ENCODE measurements at places on chromosomes 13 and 19. TPM values are rescaled to one million over a fixed set of nuclear protein-coding genes. Genes with fewer than 3 reads are reported as not detected.

Gene SHFL
- 93.2 TPM for total RNA-seq

Gene SMIM17
- total RNA-seq, result not detected

Gene NKG7
- 1.8 TPM for total RNA-seq

Gene DNAJB1
- total RNA-seq, result 754 TPM

DNA sequence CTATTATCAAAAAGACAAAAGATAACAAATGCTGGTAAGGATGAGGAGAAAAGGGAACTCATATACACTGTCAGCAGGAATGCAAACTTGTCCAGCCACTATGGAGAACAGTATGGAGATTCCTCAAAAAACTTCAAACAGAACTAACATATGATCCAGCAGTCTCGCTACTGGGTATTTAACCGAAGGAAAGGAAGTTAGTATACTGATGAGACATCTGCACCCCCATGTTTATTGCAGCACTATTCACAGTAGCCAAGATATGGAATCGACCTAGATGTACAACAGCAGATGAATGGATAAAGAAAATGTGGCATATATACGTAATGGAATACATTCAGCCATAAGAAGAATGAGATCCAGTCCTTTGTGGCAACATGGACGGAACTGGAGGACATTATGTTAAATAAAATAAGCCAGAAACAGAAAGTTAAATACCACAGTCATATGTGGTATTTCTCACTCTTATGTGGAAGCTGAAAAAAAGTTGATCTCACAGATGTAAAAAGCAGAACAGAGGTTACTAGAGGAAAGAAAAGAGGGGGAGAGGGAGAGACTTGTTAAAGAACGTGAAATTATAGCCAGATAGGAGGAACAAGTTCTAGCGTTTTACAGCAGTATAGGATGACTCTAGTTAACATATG is 83.2 kb downstream of the RUBCNL start:
- no peaks in the 10 kb centered on the region for H3K4me1 ChIP-seq
- H3K4me3 ChIP-seq, result no peak overlapping the region
- H3K36me3 ChIP-seq, result no peaks in the 10 kb centered on the region
- peaks cover 10% of the 10 kb centered on the region for H3K27me3 ChIP-seq
- no peak overlapping the region for H3K27ac ChIP-seq
- no peak for DNase-seq

DNA sequence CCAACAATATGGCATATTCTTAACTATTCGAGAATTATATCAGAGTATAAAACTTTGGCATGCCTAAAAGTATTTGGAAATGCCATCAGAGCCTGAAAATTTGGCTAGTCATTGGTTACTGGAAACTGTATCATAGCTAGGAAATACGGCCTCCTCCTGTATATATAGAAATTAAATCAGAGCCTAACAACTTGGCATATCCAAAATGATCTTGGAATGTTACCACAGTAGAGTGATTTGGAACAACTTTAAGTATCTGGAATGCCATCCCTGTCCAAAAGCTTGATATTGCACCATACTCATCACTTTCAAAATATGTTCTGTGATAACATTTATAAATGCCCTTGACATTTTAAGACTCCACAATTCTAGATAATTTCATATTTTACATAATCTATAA is 335.8 kb downstream of the SLITRK1 start:
- H3K27ac ChIP-seq, result no peak overlapping the region
- DNase-seq, result no peak
- H3K36me3 ChIP-seq, result no peaks in the 10 kb centered on the region
- H3K4me3 ChIP-seq, result no peak overlapping the region

- H3K27me3 ChIP-seq, result no peaks in the 10 kb centered on the region
- no peak overlapping the region for H3K27ac ChIP-seq
- no peak for DNase-seq
- no peak overlapping the region for H3K4me3 ChIP-seq
Measured at GRCh38 chr19:50300051-50300450, 29.1 kb downstream of the KCNC3 start.

Measured in CD4-positive, CD25-positive, alpha-beta regulatory T cell (primary cell).